ENCODE measurements at places on chromosomes 4 and X.

DNA sequence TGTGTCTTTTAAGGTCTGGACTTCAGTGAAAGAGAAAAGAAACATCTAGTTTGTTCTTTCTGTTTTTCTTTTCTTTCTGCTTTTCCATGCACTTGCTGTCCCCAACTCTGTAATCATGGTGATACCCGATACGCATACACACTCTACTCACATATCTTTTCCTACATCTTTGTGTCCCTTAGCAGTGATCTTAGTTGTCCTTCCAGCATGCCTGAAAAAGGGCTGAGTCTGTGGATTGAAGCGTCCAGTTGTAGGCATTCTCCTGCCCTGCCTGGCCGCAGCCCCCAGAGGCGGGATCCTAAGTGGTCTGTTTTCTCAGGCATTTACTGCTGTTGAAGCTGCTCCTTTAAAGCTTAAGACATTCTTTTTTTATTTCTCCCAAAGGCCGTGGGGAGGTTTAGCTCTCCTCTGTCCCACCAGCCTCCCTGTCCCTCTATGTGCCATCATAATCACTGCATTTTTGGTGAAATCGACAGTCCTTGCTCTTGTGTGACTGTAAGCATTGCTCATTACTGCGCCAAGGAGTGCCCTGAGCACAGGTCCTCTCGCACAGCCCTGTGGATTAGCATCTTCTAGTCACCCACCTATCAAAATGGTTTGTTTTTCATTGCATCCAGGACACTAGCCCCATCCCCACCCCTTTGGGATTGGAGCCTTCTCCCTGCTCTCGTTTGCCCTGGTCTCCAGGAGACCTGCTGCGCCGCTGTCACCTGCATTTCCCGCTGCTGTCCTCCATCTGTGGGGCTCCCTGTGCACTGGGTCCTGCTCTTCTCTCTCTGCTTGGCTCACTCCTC is 4.4 kb downstream of the RGS12 start:
- DNase-seq: no peak

DNA sequence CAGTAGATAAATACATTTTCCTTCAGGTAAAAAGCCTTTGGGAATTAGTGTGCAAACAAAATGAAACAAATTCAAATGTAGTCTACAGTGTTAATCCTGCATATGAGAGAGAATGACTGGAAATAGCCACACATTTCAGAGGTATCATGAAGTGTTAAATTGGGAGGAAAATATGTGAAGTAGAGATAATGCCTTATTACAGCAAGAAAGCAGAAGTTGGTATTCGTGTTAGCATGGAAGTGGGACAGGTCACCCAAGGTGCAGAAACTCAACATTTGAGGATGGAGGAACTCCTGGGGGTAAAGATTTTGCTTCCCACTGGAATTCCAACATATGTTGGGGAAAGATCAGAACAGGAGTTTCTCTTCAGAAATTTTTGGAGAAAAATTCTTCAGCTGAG is 51.3 kb downstream of the EMCN start:
- no peak for DNase-seq

- no peak for DNase-seq
Observed at GRCh38 chr4:52172166-52172565, 121.1 kb downstream of the SPATA18 start.

DNA sequence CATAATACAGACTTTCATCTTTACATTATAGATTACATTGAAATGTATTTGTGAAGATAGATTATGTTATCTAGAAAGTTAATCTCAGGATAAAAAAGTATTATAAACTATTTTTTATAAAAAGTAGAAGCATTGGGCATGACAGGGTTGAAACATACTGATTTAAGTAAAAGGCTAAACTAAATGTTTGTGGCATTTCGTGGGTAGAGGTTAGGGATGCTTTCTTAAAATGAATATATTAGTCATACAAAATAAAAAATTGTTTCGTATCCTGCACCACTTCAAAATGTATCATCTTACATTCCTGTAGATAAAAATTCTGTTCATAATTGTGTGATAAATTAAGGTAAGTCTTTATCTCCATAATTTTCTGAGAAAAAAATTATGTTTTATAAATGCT is 603.6 kb downstream of the SPRY1 start:
- no peak for DNase-seq

DNA sequence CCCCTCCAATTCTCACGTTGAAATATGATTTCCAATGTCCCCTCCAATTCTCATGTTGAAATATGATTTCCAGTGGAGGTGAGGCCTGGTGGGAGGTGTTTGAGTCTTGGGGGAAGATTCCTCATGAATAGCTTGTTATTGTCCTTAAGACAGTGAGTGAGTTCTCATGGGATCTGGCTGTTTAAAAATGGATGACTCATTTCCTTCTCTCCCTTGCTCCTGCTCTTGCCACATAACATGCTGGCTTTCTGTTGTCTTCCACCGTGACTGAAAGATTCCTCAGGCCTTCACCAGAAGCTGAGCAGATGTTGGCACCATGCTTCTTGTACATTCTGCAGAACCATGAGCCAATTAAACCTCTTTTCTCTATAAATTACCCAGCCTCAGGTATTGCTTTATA is 346.8 kb upstream of the TECRL start:
- DNase-seq: peak; percentile 2

DNA sequence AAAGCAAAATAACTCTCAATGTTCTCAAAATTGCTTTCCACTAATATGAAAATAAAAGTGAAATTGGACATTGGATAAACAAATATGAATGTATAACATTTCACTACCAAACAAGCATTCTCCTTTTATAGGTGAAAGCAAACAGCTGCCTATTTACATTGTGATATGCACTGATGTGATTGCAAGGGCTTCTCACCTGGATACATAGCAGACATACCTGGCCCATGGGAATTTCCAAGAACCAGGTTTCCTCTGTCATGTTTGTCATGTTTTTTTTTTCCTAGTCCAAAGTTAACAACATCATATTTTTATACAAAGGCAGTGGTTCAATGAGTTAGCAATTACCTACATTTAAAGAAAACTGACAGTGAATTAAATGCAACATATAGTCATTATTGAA is 228.5 kb downstream of the ANKRD50 start:
- DNase-seq: no peak

DNA sequence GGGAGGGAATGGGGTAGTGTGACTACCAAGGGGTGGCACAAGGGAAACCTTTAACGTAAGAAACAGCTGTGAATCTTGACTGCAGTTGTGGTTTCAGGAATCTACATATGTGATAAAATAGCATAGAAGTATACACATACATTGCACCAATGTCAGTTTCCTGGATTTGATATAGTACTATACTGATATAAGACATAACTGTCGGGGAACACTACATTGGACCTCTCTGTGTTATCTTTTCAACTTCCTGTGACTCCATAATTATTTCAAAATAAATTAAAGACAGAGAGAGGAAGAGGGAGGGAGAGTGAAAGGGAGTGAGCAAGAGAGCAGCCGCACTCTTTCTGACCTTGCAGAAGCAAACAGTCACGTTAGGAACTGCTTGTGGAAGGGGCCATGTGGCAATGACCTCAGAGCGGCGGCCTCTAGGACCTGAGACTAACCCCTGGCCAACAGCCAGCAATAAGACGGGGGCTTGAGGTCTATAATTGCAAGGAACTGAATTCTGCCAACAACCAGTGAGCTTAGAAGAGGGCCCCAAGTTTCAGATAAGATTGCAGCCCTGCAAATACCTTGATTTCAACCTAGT is 47.4 kb downstream of the NALF2 start:
- DNase-seq: no peak

GRCh38 chr4:83546786-83547185 is 10.9 kb downstream of the GPAT3 start:
- DNase-seq: no peak

- DNase-seq: no peak
Observed at GRCh38 chrX:12777670-12778069, 13.5 kb upstream of the PRPS2 start.

GRCh38 chr4:48470570-48470969 is 12.6 kb upstream of the SLC10A4 start:
- DNase-seq: no peak

DNA sequence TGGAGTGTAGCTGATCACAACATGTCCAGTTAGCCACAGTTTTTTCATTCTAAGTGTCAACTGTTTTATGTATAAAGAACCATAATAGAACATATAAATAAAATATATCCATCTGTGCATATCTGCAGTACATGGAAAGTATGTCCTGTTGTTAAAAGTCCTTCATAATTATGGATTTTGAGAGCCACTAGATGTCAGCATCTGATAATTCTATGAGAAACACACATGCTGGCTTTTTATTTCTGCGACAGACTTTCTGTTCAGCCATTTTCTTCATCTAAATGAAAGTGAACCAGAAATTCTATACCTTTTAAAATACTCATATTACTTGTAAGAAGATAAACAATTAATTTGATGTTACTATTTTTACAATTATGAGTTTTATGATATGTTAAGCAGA is 251.5 kb downstream of the GPM6A start:
- DNase-seq: peak; percentile 9

DNA sequence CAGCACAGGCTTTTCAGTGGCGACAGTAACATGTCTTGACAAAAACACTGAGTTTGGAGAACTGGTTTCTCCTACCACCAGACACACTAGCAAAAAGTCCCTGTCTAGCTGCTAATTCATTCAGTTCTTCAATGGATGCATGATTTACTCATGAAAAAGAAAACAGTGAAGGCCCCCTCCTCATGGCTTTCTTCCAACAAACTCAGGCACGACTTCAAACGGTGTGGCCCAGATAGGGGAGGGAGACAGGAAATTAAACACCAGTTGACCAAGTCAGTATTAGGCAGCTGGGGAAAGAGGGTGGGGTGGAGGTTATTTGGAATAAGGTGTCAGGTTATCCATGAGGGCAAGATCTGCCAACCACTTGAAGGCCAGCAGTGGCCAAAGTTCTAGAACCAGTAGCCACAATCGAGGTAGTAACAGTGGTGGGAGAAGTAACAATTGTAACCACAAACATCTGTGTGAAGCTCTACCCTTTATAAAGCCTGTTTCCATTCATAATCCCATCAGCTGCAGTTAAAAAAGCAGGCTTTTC is 60.2 kb downstream of the SEPSECS start:
- no peak for DNase-seq

DNA sequence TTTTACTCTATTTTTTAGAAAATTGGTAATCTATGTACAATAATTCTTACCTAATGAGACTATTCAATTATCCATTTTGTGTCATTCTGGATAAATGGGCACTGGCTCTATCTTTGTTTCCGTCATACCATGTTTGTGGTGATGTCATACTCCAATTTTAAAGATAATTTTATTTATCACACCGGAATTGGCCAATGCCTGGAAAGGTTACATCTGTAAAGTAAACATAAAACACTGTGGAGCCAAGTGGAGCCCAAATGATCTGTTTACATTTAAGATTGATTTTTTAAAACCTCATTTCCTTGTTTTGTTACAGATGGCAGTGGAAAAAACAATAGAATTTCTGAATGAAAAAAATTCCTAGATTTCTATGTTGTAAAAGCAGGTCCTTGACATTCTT is 120.2 kb upstream of the GPRIN3 start:
- DNase-seq: no peak

GRCh38 chr4:163473576-163473975 is at the start of gene TKTL2:
TSS of gene TKTL2 (minus strand) at chr4:163473754. CDS start at chr4:163473734, 20 bp downstream.
- no peak for DNase-seq

GRCh38 chr4:159296061-159296460 is 193.2 kb downstream of the RAPGEF2 start:
- DNase-seq: no peak

DNA sequence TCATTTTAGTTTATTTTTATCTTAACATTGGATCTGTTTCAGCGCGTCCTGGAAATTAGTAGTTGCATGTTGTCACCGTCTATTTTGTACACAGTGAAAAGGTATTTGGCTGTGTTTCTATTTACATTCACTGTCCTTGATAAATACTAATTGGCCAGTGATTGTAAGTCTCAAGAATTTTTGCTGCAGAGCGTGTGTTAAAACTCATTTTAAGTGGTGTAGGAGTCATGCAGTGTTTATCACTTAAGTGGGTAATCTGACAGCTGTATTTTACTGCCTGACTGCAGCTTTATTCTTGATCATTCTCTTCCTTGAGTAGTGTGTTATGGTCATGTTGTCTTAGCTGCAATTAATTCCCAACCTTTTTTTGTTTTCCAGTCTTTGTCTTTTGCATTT is 9.8 kb downstream of the GUCY1A1 start:
- DNase-seq: no peak

DNA sequence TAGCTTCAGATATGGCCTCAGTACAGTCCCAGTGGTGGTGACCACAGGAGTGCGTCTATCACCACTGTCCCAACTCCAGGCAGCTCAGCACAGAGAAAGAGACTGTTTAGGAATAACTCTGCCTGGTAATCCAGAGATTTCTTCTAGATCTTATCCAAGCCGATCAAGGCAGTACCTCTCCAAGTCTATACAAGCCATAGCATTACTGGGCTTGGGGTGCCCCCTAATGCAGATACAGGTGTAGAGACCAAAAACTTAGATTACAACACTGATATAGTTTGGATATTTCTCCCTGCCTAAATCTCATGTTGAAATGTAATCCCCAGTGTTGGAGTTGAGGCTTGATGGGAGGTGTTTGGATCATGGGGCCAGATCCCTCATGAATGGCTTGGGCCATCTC is 100.9 kb downstream of the PTCHD1 start:
- DNase-seq: no peak

GRCh38 chr4:19557161-19557560 is 694.5 kb upstream of the SLIT2 start:
- DNase-seq: no peak

DNA sequence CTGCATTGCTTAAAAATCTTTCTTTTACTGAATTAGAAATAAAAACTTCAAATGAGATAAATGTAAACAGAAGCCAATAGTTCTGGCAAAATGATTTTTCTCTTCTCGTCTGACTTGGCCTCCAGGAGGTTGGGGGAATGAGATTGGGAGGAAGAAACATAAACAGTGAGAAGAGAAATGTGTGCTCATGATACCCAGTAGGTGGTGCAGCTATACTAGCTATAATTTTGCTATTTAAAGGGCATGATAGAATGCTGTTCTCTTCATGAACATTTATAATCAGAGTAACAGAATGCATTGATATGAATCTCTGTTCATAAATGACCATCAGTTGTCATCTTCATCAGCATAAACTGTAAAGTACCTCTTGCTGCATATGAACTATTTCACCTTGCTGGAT is 85.5 kb downstream of the TACR3 start:
- DNase-seq: no peak

DNA sequence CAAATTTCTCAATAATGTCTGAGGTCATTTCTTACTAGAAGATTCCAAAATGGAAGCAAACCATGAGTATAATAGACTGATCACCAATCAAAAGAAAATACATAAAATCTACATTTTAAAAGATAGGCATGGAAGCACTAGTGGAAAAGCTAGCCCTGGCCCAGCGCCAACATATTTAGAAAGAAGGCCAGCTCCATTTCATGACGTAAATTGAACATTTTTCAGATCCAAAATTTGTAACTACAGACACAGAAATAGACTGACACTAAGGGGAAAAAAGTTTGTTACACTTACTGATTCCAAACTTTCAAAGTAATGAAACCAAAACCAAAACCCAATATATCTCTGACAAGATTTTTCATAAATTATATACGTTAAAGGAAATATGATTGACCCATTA is 117.7 kb downstream of the ADAMTS3 start:
- no peak for DNase-seq

GRCh38 chrX:41445781-41446358 is 1.3 kb upstream of the NYX start:
- DNase-seq: no peak

- no peak for DNase-seq
Observed at GRCh38 chrX:118904664-118905063, 69.8 kb upstream of the LONRF3 start.

- peak; percentile 76 for DNase-seq
Observed at GRCh38 chr4:36285784-36286480, 4.5 kb downstream of the DTHD1 start.

Measured in KBM-7 (cell line).